ENCODE measurements at places on chromosomes 6 and 20. TPM values are rescaled to one million over a fixed set of nuclear protein-coding genes. Genes with fewer than 3 reads are reported as not detected.
A peak's percentile ranks its signal among the peaks of the same experiment; 100 is the strongest.

Gene TREM1
- not detected for total RNA-seq

Gene BPIFA1
- not detected for total RNA-seq

Gene SEL1L2
- total RNA-seq: not detected

Gene SEMG1
- not detected for total RNA-seq

Gene HS3ST5
- total RNA-seq: not detected

Gene CALHM6
- total RNA-seq: 9.6 TPM

Gene KCNS1
- 0.33 TPM for total RNA-seq

Gene UFL1
- total RNA-seq: 16.0 TPM

Gene IBTK
- 34.3 TPM for total RNA-seq

- H3K4me3 ChIP-seq: peak within 1 kb of the TSS; percentile 78
- no peak within 1 kb of the TSS for H3K27ac ChIP-seq
- no peak for DNase-seq
- no peaks in the 10 kb centered on the region for H3K36me3 ChIP-seq
Observed at GRCh38 chr6:13924949-13925881, at the start of gene RNF182. RNF182 (plus strand) TSS chr6:13924952; CDS start chr6:13977120, 52,168 bp downstream.

GRCh38 chr6:33905071-33905609 is 101.3 kb upstream of the MLN start:
- peak overlapping the region; percentile 41 for H3K27ac ChIP-seq
- no peaks in the 10 kb centered on the region for H3K36me3 ChIP-seq
- peak overlapping the region; percentile 82 for H3K4me3 ChIP-seq
- H3K4me1 ChIP-seq: peaks cover 67% of the 10 kb centered on the region
- peak; percentile 72 for DNase-seq
- H3K27me3 ChIP-seq: peaks cover 10% of the 10 kb centered on the region

DNA sequence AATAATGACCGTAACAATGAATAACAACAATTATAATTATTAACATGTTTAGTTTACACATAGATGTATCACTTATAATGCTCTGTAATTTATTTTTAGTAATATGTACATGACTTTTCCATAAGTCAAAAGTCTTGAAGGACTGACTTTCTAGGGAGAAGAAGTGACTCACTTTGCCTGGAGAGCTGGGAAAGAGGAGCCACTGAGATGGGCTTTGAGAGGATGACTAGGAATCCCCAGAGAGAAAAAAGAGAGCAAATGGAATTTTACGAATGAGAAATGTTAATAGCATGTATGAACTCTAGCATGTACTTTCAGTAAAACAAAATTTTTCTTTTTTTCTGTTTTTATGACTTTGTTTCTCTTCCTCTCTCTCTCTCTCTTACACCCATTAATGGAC is 67.8 kb upstream of the RALY start:
- H3K27me3 ChIP-seq: peaks cover 7% of the 10 kb centered on the region
- no peaks in the 10 kb centered on the region for H3K36me3 ChIP-seq
- DNase-seq: no peak
- no peak overlapping the region for H3K27ac ChIP-seq
- H3K4me3 ChIP-seq: no peak overlapping the region
- H3K4me1 ChIP-seq: no peaks in the 10 kb centered on the region

DNA sequence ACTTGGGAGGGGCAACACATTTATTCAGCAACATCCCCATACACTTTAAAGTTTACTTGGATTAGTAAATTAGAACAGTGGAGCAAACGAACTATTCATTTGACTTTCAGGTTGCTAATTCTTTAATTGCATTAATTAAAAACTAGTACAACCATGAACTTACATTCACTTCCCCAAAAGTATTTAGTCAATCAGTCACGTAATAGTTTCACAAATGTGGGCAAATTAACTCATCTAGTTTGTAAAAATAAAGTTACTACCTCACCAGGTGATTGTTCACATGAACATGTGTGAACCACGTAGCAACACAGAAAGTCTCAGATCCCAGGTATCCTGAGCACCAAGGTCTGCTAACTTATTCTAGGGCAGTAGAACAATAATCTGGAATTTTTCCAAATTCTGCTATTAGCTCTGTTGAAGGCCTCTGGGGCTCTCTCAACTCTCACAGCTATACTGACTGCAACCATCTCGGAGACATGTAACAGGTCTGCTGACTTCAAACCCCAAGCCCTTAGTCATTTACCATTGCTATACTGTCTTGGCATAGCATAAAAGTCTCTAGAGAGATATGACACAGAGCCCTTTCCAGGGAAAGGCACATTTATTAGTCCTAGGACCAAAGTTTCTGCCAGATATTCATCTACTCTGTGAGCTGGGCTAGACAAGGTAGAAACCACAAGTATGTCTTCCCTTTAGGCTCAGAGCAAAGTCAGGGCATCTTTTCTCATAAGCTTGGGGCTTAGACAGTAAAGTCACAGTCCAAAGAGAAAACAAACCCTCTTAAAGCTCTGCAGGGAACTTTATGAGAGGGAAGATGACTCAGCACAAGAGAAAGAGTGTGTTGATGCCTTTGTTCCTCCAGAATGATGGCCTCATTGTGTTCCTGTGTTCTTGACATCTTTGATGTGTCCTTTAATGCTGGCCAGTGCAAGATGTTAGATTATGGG is 50.9 kb upstream of the CCDC28A start:
- H3K36me3 ChIP-seq: no peaks in the 10 kb centered on the region
- no peak overlapping the region for H3K27ac ChIP-seq
- no peaks in the 10 kb centered on the region for H3K4me1 ChIP-seq
- no peak overlapping the region for H3K4me3 ChIP-seq

DNA sequence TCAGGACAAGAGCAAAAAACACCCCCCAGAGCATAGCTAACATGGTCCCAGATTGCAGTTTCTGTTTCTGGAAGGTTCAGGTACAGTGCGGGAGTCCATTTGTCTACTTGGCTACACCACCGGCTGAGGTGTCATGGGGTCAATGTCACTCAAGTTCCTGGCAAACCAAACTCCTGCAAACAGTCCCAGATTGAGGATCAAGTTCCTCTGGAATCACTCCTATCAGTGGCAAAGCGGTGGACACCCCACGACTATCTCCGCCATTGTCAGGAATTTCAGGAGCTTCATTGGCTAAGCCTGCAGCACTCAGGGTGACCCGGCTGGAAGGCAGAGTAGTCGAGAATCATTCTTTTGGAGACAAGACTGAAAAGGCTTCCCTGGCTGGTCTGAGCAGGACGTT is 41.8 kb downstream of the SLC22A1 start:
- DNase-seq: no peak
- H3K4me3 ChIP-seq: no peak overlapping the region
- H3K36me3 ChIP-seq: peaks cover 4% of the 10 kb centered on the region
- no peaks in the 10 kb centered on the region for H3K4me1 ChIP-seq

DNA sequence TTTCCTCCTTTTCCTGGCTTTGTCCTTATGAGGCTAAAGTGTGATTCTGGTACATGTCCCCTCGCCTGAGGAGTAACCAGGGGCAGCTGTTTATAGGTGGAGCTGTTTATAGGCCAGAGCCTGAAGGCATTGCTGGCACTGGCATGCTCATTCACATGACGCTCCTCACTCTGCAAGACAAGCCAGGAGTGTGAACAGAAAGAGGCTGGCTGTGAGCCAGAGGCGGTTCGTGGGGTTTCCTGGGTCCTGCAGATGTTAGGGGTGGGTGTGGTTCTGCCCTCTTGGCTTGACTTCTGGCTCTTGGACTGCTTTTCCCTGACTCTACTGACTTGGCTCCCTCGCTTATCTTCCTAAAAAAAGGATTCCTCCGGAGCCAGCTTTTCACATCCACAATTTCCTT is 12.8 kb upstream of the MDFI start:
- H3K4me3 ChIP-seq: no peak overlapping the region
- peaks cover 17% of the 10 kb centered on the region for H3K27me3 ChIP-seq
- H3K4me1 ChIP-seq: peaks cover 7% of the 10 kb centered on the region
- DNase-seq: no peak
- peaks cover 6% of the 10 kb centered on the region for H3K36me3 ChIP-seq
- H3K27ac ChIP-seq: peak overlapping the region; percentile 23

- H3K27ac ChIP-seq: no peak overlapping the region
- peaks cover 4% of the 10 kb centered on the region for H3K36me3 ChIP-seq
- DNase-seq: no peak
- H3K27me3 ChIP-seq: no peaks in the 10 kb centered on the region
- H3K4me1 ChIP-seq: no peaks in the 10 kb centered on the region
Observed at GRCh38 chr20:17822039-17822438, 122.3 kb downstream of the BANF2 start.

DNA sequence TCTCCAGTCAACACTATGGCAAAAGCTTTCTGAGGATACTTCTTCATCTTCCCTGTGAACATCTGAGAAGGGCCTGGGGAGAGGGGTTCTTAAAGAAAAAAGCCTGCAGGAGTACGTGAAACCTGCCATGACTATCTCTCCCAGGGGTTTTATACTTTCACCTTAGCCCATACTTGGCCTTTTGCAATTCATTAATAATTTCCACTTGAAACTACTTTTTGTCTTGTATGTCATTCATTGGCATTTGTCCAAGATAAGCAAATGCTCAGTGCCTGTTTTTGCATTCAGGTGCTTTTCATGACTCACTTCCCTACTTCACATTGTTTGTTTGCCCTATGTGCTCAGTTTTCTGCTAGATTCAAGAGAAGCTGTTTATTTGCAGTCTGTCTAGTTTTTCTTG is 580.3 kb upstream of the GJE1 start:
- no peak overlapping the region for H3K27ac ChIP-seq
- H3K36me3 ChIP-seq: peaks cover 18% of the 10 kb centered on the region
- H3K4me3 ChIP-seq: no peak overlapping the region
- peaks cover 3% of the 10 kb centered on the region for H3K4me1 ChIP-seq

GRCh38 chr6:115717062-115717461 is 343.6 kb downstream of the FRK start:
- H3K36me3 ChIP-seq: no peaks in the 10 kb centered on the region
- H3K4me1 ChIP-seq: no peaks in the 10 kb centered on the region
- H3K27me3 ChIP-seq: no peaks in the 10 kb centered on the region
- no peak for DNase-seq
- no peak overlapping the region for H3K4me3 ChIP-seq

GRCh38 chr6:16810411-16810810 is 49.2 kb upstream of the ATXN1 start:
- H3K36me3 ChIP-seq: peaks cover 26% of the 10 kb centered on the region
- H3K27me3 ChIP-seq: peaks cover 20% of the 10 kb centered on the region
- DNase-seq: no peak
- H3K4me1 ChIP-seq: no peaks in the 10 kb centered on the region
- no peak overlapping the region for H3K4me3 ChIP-seq

Measured in natural killer cell treated with Interleukin-12 subunit alpha and Interleukin-12 subunit beta and Interleukin-15 and Interleukin-18, amount 100 ng/mL, for 72 hours (primary cell).